ENCODE measurements at places on chromosomes 4 and X.

- DNase-seq = no peak
These were observed 25.0 kb upstream of the BCORL1 start for GRCh38 chrX:129957241-129958082.

GRCh38 chr4:8419222-8420041, 21.1 kb downstream of the ACOX3 start:
- DNase-seq = no peak

- no peak for DNase-seq
These were observed 127.2 kb downstream of the DHRSX start for GRCh38 chrX:2373615-2374014.

DNA sequence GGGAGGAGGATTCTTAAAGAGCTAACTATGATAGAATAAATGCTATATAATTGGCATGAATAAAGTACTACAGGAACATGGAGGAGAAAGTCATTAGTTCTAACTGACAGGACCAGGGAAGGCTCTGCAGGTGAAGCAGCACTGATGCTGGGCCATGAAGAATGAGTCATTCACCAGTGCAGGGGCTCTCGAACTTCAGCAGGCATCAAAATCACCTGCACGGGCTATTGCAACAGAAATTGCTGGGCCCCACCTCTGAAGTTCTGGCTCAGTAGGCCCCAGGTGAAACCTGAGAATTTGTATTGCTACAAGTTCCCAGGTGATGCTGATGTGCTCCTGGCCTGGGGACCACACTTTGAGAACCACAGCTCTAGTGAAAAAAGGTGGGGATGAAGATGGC, 33.7 kb downstream of the TMEM150C start:
- no peak for DNase-seq

DNA sequence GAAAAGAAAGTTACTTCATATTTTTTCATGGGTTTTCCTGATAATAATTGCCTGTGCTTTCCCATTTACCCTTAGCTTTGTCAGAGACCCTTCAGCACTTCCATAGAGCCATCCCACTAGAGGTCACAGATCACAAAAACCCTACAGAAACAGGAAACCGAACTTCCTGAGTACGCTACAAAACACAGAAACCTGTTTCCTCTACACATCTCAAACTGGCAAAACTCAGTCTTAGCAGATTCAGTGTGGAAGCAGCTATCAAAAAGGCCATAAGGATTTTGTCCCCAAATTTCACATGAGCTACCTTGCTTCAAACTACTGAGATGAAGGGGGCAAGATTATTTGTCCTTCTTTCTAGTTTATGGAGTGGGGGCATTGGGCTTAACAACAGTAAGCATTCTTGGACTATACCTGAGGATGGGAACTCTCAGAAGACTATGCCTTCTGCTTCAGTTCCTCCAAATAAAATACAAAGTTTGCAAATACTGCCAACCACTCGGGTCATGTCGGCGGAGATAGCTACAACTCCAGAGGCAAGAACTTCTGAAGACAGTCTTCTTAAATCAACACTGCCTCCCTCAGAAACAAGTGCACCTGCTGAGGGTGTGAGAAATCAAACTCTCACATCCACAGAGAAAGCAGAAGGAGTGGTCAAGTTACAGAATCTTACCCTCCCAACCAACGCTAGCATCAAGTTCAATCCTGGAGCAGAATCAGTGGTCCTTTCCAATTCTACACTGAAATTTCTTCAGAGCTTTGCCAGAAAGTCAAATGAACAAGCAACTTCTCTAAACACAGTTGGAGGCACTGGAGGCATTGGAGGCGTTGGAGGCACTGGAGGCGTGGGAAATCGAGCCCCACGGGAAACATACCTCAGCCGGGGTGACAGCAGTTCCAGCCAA, at the start of gene MMRN1:
TSS of gene MMRN1 (plus strand) at position 206 of the 902 bp plus-strand sequence. CDS start at position 324, 118 bp downstream.
- no peak for DNase-seq

GRCh38 chr4:7153711-7154110, 38.6 kb upstream of the SORCS2 start:
- no peak for DNase-seq

DNA sequence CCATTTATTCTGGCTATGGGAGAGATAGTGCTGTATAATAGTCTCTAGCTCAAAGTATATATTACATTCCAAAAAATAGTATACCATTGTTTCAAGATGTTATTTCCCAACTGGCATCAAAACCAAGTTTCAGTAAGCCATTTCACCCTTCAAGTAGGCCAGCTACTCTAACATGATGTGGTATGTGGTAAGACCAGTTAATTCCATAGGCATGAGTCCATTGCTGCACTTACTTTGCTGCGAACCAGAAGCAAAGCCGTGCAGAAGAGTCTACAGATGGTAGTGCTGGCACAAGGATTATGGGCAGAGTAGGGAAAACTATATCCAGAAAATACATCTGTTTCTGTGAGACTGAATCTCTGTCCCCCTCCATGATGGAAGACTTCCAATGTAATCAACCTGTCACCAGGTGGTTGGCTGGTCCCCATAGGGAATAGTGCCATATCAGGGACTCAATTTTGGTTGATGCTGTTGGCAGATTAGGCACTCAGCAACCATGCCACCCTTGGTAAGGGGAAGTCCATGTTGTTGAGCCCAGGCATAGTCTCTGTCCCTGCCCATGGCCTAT, 49.8 kb upstream of the HSD17B10 start:
- DNase-seq = no peak

Data from caudate nucleus (tissue), 63 donors.